ENCODE measurements at places on chromosomes 16 and 17.
A peak's percentile ranks its signal among the peaks of the same experiment; 100 is the strongest.

GRCh38 chr16:72191551-72191950 is 19.6 kb upstream of the PMFBP1 start:
- peak; percentile 17 for DNase-seq

DNA sequence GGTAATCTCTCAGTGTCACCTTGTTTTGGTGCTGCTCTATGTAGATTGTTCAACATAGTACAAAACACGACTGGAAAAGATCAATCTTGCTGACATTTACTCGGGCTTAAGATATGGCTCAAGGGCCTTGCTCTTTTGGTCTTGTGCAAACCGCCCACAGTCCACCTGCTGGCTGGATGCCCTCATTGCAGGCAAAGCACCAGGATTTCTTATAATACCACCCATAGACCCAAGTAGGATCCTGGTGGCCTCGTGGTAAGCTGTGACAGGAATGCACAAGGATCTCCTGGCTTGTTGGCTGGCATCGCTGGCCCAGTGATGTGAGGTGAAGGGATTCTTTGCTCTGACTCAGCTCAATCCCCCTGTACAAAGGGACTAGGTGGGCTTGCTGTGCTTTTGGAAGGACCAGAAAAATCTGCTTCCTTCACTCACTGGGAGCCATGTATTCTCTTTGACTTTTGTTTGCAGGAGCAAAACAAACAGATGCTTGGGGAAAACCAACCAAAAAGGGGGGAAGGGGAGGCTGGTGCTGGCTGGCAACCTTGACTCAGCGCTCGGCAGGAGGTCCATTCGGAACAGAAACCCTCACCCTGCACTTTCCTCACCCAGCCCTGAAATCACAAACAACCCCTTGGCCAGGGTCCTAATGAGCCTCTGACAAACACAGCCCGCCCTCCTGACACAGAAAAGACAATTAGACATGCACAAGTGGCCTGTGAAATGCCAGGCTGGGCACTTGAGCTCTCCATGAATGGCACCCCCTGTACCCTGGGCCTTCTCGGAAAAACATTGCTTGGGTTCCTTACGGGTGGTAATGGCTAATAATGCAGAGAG is 36.6 kb upstream of the MED9 start:
- DNase-seq, result peak; percentile 49

GRCh38 chr16:71843572-71843971 is 2.2 kb upstream of the ATXN1L start:
- DNase-seq, result no peak

DNA sequence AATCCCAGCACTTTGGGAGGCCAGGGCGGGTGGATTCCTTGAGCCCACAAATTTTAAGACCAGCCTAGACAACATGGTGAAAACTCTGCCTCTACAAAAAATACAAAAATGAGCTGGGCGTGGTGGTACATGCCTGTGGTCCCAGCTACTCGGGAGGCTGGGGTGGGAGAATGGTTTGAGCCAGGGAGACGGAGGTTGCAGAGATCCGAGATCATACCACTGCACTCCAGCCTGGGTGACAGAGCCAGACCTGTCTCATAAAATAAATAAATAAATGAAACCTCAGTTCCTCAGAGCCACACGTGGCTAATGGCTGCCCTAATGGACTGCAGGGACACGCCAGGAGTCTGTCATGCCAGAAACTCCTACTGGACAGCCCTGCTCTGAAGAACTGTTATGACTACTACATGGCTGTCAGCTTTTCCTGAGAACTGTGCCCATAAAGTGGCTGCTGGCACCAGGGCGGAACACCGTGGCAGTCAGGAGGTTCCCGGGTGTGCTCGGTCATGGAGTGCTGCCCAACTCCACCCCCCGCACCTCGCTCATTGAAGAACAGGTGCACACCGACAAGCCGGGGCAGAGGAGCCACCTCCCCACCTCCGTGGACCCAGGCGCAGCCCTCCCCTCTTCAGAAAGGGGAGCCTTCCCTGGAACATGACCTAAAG is 4.3 kb downstream of the TMEM11 start:
- no peak for DNase-seq

- no peak for DNase-seq
These were observed 32.8 kb downstream of the SCNN1B start for GRCh38 chr16:23334950-23335349.

- no peak for DNase-seq
These were observed 678 bp upstream of the AKAP10 start for GRCh38 chr17:19978209-19978802.

- peak; percentile 59 for DNase-seq
These were observed 717 bp upstream of the CNP start for GRCh38 chr17:41965694-41966462.

- DNase-seq, result no peak
These were observed 14.3 kb upstream of the DNASE1 start for GRCh38 chr16:3640207-3640606.

DNA sequence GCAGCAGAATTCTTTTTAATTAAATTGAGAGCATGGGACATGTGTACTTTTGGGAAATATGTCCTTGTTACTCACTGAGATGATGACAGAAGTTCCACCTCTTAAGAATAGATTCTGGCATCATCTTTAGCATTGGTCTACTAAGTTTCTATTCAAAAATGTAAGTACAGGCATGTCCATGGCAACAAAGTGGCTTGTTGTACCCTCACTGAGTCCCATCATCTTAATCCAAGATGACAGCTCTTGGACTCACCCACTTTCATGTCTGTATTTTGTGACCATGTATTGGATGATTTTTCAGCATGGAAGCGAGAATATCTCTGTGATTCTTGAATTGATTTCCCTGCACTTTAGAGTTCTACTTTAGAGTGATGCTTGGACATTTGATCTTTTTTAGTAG is 33.1 kb upstream of the NAGLU start:
- DNase-seq, result no peak

- DNase-seq, result no peak
These were observed 193.4 kb downstream of the FOXL1 start for GRCh38 chr16:86771506-86772460.

DNA sequence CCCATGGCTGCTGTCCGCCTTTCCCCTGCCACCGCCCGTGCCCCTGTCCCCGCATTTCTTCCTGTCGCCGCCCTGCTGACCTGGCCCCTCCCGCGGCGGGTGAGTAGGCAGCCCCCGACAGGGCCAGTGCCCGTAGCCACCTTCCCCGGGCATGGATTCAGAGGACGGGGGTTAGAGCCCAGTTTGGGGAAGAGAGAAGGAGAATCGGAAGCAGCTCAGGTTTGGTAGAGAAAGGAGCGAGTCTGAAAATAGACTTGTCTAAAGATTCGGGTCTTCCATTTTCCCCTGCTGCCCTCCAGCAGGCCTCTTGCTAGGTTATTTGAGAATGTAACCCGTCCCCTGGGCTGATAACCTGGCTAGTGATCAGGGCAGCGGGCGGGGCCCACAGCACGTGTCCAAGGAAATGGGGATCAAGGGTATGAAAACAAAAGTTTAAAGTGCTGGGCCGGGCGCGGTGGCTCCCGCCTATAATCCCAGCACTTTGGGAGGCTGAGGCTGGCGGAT is 7.9 kb upstream of the CLDN9 start:
- DNase-seq, result no peak

- no peak for DNase-seq
These were observed 610 bp upstream of the PEX12 start for GRCh38 chr17:35578929-35579432.

DNA sequence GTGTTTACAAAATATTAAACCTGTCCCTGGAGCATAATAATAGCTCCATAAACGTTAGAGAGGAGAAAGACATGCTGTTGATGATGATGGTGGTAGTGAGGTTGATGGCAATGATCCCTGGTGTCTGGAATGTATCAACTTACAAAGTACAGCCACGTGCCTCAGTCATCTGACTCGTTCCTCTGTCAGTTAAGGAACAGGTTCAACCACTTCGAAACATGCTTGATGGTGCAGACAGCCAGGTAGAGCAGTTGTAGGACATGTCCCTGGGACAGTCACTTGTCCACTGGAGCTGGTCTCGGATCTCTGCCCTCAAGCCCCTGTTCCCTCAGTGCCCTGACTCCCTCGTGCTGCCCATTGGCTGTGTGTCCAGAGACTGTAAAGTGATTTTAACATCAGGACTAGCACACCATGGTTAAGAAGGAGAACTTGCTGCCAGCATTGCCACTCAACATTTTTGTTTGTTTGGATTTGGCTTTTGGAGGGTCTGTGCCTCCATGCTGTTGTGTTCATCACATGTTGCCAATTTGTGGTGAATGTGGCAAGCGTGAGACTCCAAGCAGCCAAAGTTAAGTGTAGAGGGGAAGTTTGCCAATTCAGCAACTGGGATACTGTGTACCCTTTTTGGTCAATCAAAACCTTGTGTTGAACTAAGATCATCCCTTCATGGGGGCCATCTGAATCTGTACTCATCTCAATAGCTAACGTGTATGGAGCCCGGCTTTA is 16.3 kb upstream of the SALL1 start:
- DNase-seq, result no peak

GRCh38 chr16:73610605-73611156 is 562.8 kb upstream of the ZFHX3 start:
- no peak for DNase-seq

DNA sequence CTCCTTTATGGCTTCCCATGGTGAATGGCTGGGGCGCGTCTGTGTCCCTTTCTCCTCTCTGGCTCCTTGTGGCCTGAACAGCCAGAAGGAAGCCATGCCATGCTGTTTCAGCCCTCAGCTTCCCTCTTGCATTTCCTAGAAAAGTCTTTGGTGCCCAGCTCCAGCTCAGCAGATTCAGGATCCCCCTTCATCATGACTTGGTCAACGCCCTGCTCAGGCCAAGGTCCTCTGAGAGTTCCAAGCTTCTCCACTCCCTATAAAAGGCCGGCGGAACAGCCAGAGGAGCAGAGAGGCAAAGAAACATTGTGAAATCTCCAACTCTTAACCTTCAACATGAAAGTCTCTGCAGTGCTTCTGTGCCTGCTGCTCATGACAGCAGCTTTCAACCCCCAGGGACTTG is at the start of gene CCL13:
Gene CCL13 (plus strand): TSS at position 287 of the 400 bp plus-strand sequence. CDS start 47 bp downstream, at position 334.
- DNase-seq, result no peak

GRCh38 chr16:69095193-69095592 is 10.3 kb upstream of the HAS3 start:
- no peak for DNase-seq

GRCh38 chr17:60039114-60039846 is 39.4 kb downstream of the HEATR6 start:
- DNase-seq, result no peak

GRCh38 chr17:58703916-58704286 is 11.5 kb downstream of the RAD51C start:
- no peak for DNase-seq

- DNase-seq, result no peak
These were observed 3.5 kb upstream of the CAPNS2 start for GRCh38 chr16:55562936-55563335.

- DNase-seq, result no peak
These were observed 63.1 kb downstream of the USP22 start for GRCh38 chr17:20979792-20980083.

DNA sequence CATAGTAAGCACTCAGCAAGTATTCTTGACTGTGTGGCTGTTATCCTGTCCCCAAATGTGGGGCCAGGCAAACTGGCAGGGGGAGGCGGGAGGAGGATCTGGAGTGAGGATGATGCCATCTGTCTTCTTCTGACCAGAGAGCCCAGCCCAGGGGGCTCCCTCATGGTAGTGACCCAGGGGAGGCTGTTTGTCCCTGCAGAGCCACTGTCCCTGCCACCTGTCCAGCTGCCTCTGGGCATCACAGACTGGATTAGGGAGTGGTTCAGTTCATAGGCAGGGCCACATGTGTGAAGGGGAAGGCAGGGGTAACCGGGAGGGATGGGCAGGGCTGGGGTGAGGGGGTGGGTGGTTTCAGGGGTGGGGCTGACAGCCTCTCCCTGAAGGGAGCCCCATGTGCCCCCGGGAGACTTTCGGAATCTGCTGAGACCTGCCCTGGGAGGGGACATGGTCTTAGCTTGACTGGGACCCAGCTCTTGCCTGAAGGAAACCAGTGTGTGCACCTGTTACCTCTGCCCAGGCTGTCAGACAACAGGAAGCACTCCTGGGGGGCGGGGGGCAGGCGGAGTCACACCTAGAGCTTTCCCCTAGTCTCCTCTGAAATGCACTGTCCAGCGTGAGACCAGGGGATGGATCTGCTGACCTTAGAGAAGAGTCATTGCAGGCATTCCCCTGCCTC is 15.2 kb downstream of the ARHGAP23 start:
- DNase-seq, result no peak

GRCh38 chr16:16143038-16143763 is 80.1 kb downstream of the ABCC6 start:
- no peak for DNase-seq

- DNase-seq, result no peak
These were observed 1.4 kb downstream of the HAGHL start for GRCh38 chr16:728131-728889.

GRCh38 chr16:8957063-8957397 is 6.7 kb downstream of the USP7 start:
- no peak for DNase-seq

DNA sequence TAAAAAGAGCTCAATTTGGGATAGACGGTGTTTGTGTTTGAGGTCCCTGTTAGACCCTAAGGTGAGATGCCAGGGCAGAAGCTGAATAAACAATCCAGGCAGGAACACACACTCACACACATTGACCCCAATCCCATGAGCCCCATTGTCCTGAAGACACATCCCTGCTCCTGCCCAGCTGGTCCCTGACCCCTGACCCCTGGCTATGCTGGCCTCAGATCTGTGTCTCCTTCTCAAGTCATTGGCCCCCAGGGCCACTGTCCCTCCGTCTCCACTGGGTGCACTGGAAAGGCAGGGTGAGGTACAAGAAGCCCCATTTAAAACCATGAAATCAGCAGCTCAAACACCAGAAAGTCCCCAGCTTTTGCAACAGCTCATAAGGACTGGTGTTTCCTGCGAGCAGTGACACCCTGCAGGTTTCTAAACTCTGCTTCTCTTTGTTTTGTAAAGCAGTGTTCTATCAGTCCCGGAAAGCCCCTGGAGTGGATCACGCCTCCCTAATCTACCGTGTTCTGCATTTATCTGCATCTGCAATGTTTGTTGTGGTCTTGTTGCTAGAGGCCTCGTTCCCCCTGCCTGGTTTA is 18.0 kb upstream of the ASGR2 start:
- DNase-seq, result no peak

GRCh38 chr16:3542601-3543373 is 34.4 kb downstream of the NLRC3 start:
- no peak for DNase-seq

GRCh38 chr16:49987381-49987780 is 37.6 kb upstream of the CNEP1R1 start:
- no peak for DNase-seq

DNA sequence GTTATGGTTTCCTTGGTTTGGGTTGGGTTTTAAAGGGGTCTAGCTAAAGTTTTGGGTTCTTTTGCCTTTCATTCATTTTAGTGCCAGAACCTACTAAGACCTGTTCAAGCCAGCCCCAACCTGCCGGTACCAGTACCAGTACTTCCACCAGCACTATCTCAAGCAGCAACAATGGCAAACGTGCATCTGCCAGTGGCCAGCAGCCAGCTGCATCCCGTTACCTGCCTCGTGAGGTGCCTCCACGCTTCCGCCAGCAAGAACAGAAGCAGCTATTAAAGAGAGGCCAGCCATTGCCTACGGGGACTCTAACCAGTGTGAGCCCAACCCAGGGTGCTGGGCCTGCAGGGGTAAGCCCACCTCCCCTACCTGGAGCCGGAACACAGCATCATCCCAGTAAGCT is 72.9 kb downstream of the TNRC6C start:
- no peak for DNase-seq
